ENCODE measurements at places on chromosomes 13 and 19.

DNA sequence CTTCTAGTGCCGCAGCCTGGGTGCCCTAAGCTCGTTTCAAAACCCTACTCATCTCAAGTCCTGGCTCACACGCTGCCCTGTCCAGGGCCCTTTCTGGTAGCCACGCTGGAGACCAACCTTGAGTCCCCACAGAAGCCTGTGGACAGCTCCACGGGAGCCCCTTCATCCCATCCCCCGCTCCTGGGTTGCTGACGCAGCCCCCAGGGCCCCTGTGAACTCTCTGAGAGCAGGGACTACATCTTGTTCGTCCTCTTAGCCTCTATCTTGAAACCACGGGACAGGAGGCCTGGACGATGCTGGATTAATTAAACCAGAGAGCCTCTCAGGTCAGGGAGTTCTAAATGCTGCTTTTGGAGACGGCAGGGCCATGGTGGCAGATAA, 7.4 kb downstream of the MLLT1 start:
- DNase-seq: no peak

DNA sequence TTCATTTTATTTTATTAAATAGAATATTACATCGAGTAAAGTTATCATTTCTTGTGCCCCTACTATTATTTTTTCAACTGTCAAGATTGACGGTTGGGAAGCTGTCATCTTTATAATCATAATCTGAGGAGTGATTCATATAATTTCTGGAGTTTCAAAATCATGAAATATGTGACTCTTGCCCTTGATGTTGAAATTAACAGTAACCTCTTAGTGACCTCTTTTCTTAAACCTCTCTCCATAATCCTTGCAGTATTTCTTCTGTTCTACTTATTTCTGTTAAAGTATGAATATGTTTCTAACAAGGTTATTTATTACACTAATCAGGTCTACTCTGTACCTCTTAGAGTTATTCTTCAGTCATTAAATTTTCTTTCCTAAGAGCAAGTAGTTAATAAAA, 663.8 kb downstream of the LIG4 start:
- DNase-seq: no peak

- peak; percentile 54 for DNase-seq
Measured at GRCh38 chr19:35868172-35868822, at the start of gene APLP1. TSS of gene APLP1 (plus strand) at chr19:35868574. CDS start at chr19:35868637, 63 bp downstream.

GRCh38 chr13:109779876-109780510, 6.4 kb downstream of the IRS2 start:
- DNase-seq: no peak

GRCh38 chr19:17997969-17998826, 9.8 kb upstream of the ARRDC2 start:
- no peak for DNase-seq

- DNase-seq: no peak
Measured at GRCh38 chr13:111213964-111214726, 99.0 kb downstream of the ARHGEF7 start.

DNA sequence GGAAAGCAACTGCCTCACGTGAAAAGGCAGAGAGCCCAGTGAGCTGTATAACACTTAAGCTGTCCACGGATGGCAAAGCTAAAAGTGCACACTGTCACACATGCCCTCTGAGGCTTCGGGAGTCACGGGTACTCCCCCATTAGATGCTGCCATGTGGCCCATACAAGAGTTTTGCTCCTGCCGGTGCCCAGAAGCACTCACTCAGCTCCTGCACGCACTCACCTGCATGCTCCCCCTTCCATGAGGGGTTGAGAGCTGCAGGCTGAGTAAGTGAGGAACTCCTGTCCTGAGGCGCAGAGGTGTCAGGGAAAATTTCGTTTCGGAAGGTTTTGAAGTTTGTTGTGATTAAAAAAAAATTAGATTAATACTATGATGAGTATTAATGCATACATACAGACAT, 939.2 kb upstream of the ATXN8OS start:
- no peak for DNase-seq

- DNase-seq: no peak
Measured at GRCh38 chr19:29724746-29725145, 9.7 kb upstream of the C19orf12 start.

GRCh38 chr19:36101550-36102327, 9.2 kb upstream of the OVOL3 start:
- no peak for DNase-seq

DNA sequence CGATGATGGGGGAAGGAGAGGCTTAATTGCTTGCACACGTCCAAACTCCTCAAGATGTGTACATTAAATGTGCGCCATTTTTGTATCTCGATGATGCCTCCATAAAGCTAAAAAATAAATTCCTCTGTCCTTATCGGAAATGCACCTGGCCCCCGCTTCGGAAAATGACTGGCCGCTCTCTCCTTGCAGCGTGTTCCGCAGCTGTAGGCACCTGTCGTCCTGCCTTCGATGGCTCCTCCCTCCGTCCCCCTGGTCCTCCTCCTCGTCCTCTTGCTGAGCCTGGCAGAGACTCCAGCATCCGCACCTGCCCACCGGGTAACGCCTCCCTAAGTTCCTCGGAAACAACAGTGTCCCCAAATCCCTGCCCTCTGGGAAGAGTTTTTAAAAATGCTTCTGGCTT, 1.1 kb downstream of the GALP start:
- no peak for DNase-seq

DNA sequence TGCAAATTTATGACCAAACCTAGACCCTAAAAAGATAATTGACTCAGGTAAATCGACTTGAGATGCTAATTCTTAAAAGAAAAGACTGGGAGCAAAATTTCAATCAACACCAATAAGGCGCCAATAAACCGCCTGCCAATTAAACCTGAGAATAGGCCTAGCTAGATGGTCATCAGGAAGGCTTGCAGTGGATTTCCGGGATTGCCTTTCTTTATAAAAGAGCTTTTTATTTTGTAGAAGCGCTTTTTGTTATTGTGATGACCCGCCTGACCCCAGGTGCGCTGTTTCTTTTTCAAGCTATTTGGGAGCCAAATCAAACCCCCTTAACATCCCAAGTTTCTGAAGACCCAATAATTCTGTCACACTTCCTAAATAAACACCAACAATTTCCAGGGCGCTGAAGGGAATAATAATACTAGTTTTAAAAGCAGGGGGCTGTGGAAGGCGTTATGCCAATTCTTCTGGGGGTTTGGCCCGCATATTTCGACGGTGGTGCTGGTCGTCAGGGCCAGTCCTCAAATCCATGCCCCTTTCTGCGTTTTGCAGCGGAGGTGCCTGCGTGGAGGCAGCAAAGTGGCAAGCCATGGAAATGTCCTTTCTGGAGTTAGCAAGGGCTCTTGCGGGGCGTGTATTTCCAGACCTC, 2.9 kb upstream of the ZIC5 start:
- DNase-seq: no peak

DNA sequence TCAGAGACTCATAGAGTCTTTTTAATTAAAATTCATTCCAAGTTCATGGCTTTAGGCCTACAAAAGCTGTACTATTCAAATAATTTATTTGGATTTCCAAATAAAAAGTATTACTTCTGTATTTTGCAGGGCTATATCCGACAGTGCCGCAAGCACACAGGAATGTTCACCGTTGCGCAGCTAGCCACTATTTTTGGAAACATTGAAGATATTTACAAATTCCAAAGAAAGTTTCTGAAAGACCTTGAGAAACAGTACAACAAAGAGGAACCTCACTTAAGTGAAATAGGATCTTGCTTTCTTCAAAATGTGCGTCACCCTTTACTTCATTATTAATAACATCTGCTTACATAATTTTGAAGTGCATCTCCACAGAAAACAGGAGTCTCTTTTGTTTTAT, 20.5 kb upstream of the C1QTNF9 start:
- no peak for DNase-seq

GRCh38 chr19:39599116-39599515, 3.2 kb upstream of the LGALS13 start:
- no peak for DNase-seq

- DNase-seq: no peak
Measured at GRCh38 chr13:94560116-94560515, 35.8 kb downstream of the TGDS start.

DNA sequence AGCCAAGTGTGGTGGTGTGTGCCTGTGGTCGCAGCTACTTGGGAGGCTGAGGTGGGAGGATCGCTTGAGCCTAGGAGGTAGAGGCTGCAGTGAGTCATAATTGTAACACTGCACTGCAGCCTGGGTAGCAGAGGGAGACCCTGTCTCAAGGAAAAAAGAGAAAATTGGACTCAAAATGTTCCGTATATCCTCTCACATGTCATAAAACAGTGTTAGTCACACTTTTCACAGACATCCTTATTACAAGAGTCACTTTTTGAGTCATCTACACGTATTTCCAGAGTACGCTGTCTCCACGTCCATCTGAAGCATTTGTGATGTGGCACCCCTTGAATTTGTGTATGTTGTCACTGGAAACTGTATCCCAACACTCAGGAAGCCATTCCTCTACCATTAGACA, 133.0 kb downstream of the SIPA1L3 start:
- no peak for DNase-seq

- no peak for DNase-seq
Measured at GRCh38 chr19:3380829-3381228, 14.4 kb downstream of the NFIC start.

DNA sequence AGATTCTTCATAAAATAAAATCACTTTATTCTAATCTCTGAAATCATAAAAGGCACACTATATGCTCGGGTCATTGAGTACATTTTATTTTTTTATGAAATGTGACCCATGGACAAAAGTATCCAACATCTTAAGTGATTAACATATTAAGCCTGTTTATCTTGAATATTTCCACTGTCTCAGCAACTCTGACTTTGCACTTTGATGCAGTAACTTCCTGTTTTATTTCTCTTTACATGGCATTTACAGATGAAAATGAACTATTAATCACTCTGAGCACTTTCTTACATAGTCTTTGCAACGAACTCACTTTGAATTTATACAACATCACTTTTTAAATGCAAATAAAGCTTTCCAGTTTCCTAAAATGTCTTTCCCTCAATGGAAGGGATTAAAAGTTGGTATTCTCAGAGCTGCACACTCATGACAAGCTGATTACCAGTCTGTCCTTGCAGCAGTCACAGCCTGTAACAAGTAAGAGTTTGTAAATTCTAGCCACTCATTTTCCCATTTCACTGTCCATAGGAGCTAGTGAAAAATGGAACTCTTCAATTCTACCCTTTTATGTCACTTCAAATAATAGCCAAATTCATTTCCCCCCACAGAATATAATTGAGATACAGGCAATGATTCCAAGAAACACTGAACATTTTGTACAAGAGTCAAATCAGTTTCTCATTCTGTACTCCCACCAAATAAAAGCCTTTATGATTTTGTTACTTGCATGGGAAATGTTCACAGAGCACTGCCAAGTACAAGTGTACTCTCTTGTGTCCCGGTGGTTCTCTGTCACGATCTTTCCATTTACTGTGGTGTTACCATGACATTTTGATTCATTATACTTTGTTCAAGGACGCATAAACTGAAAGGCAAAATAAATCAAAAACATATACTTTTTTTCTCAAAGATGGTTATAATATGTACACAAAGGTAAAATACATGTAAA, 1968.9 kb downstream of the PCDH9 start:
- DNase-seq: no peak
